Activated B cell treated with CpG ODN at 0.5 μM for 24 hours (primary cell): ENCODE measurements at places on chromosomes 3 and 15. TPM values are rescaled to one million over a fixed set of nuclear protein-coding genes. Genes with fewer than 3 reads are reported as not detected.

CX3CR1 gene
- total RNA-seq, result 0.12 and 0.38 TPM in 2 replicates

AADAC gene
- not detected in 2 replicates for total RNA-seq

UTS2B gene
- 1.9 and 2.1 TPM in 2 replicates for total RNA-seq

CHRD gene
- total RNA-seq, result not detected in 2 replicates

TPRG1 gene
- total RNA-seq, result 0.18 TPM in 1 of 2 replicates, not detected in the other

GRCh38 chr15:44536302-44536961, 515 bp upstream of the EIF3J start:
- peak overlapping the region; percentile 93 for H3K27ac ChIP-seq
- H3K36me3 ChIP-seq, result peaks cover 36% of the 10 kb centered on the region
- H3K27me3 ChIP-seq, result no peaks in the 10 kb centered on the region
- peak overlapping the region; percentile 92 for H3K4me3 ChIP-seq

DNA sequence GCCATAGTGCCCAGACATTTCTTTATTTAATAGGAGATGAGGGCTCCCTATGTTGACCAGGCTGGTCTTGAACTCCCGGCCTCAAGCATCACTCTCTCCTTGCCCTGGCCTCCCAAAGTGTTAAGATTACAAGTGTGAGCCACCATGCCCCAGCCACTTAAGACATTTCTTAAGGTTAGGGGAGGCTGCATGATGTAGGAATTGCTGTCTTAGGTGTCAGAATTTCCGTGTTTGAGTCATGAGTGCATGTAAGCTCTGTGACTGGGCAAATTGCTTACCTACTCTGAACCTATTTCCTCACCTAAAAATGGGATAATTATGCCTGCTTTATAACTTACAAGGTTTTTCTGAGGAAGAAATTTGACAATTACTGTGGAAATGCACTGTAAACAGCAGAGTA, 34.2 kb upstream of the SIAH2 start:
- no peak overlapping the region for H3K27ac ChIP-seq
- H3K27me3 ChIP-seq, result no peaks in the 10 kb centered on the region
- H3K36me3 ChIP-seq, result no peaks in the 10 kb centered on the region

GRCh38 chr15:99343881-99344551, 92.7 kb downstream of the LRRC28 start:
- no peak overlapping the region for H3K27ac ChIP-seq
- no peaks in the 10 kb centered on the region for H3K27me3 ChIP-seq
- no peaks in the 10 kb centered on the region for H3K36me3 ChIP-seq
- H3K4me3 ChIP-seq, result no peak overlapping the region
- DNase-seq, result peak; percentile 20
- H3K4me1 ChIP-seq, result peaks cover 31% of the 10 kb centered on the region

DNA sequence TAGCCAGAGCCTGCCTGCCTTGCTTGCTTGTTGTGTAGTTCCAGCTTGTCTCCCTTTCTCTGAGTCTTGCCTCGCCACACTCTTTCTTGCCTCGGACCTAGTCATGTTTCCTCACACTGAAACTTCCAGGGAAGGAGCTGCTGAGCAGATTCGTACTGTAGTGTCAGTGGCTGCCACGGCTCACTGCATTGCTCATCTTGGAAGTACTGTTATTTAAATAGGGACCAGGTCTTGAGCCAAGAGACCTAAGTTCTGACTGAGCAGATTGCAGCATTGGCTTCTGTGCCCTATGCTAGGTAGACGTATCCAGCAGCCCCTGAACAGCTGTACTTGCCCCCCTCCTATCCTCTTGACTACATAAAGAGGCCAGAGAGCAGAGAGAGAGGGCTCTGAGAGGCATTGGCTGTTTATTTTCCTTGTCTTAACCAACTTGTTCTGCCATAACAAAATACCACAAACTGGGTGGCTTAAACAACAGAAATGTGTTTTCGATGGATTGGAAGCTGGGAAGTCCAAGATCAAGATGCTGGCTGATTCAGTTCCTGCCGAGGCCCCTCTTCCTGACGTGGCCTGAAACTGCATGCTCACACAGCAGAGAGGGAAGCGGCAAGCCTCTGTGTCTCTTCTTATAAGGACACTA, 5.8 kb upstream of the RARRES1 start:
- DNase-seq, result no peak
- no peaks in the 10 kb centered on the region for H3K36me3 ChIP-seq
- no peak overlapping the region for H3K27ac ChIP-seq
- no peak overlapping the region for H3K4me3 ChIP-seq
- H3K4me1 ChIP-seq, result no peaks in the 10 kb centered on the region

DNA sequence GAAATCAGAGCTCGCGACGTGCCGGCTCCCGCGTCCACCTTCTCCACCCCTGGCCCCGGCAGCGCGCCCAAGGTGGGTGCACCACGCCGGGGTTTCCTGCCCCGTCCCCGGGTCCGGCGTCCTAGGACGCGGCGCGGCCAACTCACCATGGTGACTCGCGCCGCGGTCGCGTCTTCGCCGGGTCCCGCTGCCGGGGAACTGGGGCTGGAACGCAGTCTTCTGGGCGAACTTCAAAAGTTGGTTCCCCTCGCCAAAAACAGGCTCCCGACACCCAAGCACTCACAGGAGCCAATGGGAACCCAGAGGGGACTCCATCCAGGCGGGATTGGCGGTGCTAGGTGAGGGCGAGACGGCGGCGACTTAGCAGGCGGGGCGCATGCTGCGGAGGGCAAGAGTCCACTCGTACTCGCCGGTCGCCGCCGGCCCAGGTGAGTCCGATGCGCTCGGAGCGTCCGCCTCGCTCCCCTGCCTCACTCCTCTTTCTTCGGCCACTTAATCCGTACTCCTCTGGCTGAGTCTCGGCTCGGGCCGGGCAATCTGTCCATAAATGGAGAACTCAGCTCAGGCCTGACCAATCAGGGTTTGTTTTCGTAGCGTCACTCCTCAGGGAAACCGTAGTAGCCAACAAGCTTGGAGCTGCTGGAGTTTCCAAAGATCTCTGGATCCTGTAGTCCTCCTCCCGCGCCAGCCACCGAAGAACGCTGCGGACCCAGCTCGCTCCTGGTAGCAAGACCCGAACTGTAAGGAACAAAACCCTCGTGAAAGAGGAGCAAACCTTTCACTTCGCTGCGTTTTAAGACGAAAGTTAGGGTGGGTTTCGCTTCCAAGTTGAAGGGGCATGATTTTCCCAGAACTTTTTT, at the start of gene MYO1E:
Gene MYO1E (minus strand): TSS at position 520 of the 860 bp plus-strand sequence. CDS start 371 bp downstream, at position 149.
- peaks cover 64% of the 10 kb centered on the region for H3K4me1 ChIP-seq
- H3K27me3 ChIP-seq, result no peaks in the 10 kb centered on the region
- H3K4me3 ChIP-seq, result peak within 1 kb of the TSS; percentile 96
- H3K36me3 ChIP-seq, result peaks cover 9% of the 10 kb centered on the region
- DNase-seq, result peak; percentile 54

- H3K27ac ChIP-seq, result no peak overlapping the region
- H3K36me3 ChIP-seq, result no peaks in the 10 kb centered on the region
- no peak overlapping the region for H3K4me3 ChIP-seq
- H3K4me1 ChIP-seq, result no peaks in the 10 kb centered on the region
Measured at GRCh38 chr3:31284776-31285175, 247.9 kb upstream of the STT3B start.

GRCh38 chr3:12588039-12589009, 31.4 kb downstream of the MKRN2 start:
- H3K4me3 ChIP-seq, result no peak overlapping the region
- peaks cover 79% of the 10 kb centered on the region for H3K36me3 ChIP-seq
- peaks cover 21% of the 10 kb centered on the region for H3K4me1 ChIP-seq

DNA sequence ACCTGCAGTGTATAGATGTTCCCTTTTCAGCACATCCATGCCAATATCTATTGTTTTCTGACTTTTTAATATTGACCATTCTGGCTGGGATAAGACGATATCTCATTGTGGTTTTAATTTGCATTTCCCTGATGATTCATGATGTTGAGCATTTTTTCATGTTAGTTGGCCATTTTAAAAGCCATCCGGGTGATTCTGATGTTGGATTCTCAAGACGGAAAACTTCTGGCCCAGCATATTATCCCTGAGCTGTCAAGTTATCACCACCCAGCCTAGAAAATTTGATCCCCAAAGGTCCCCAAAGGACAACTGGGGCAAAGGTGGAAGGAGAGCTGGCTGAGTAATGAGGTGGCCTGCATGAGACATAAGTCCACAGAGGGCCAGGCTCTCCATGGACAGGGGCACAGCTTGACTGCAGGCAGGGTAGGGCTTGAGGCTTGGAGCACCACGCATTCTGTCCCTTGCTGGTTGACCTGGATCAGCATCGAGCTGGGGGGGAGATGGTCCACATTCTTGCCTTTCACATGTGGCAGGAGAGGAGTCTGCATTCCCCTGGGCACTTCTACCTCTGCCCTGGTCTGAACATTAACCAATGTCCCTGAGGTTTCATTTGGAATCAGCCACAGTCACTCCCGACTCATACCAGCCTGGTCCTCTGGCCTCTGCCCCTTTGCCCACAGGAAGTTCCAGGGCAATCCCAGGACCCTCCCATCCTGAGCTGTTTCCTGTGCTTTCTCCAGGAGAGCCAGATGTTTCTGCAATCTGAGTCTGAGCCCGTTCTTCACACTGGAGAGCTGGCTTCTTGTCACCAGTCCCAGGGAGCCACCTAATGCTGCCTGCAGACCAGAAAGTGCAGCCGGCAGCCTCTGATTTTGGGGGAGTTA, 69.2 kb downstream of the ISG20 start:
- DNase-seq, result no peak
- peaks cover 49% of the 10 kb centered on the region for H3K27me3 ChIP-seq
- H3K4me1 ChIP-seq, result peaks cover 19% of the 10 kb centered on the region

GRCh38 chr3:44795197-44795596, 33.6 kb downstream of the KIF15 start:
- H3K4me1 ChIP-seq, result no peaks in the 10 kb centered on the region
- no peak overlapping the region for H3K4me3 ChIP-seq
- H3K36me3 ChIP-seq, result peaks cover 2% of the 10 kb centered on the region
- no peak overlapping the region for H3K27ac ChIP-seq
- DNase-seq, result no peak

DNA sequence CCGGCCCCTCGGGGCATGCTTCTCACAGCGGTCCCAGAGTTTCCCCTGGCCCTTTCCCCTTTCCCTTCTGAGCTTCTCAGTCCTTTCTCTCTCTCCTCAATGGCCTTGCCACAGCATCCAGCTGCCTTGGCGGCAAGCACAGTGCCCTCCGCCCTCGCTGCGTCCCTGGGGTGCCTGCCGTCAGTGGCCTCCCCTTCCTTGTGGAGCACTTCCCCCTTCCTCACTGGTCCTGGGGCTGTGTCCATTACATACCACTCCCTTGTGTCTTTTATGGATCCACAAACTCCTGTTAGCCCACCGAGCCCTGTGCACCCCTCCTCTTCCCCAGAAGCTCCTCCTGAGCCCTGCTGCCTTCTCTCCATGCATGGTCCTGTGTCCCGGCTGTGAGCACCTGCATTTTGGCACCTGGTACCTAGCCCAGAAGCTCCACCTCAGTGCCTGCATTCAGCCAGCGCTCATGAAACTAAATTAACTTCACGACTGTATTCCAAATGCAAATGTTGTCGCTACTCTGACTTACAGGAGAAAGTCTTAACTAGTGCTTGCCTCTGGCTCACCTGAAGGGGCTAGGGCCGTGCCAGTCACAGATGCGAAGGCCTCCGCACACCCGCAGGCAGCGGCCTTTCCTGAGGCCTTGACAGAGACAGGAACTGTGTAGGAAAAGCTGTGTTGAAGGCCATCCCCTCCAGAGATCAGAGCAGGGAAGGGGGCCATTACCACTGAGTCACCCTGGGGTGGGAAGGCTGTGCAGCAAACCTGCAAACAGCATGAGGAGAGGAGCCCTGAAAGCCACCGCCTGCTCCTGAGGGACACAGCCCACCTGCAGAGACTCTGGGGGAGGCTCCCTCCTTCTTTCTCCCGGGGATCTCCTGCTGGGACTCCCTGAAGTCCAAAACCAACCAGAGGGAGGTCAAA, 19.1 kb upstream of the KLF13 start:
- peak overlapping the region; percentile 3 for H3K4me3 ChIP-seq
- peaks cover 3% of the 10 kb centered on the region for H3K27me3 ChIP-seq
- peaks cover 35% of the 10 kb centered on the region for H3K4me1 ChIP-seq
- no peaks in the 10 kb centered on the region for H3K36me3 ChIP-seq
- no peak for DNase-seq

DNA sequence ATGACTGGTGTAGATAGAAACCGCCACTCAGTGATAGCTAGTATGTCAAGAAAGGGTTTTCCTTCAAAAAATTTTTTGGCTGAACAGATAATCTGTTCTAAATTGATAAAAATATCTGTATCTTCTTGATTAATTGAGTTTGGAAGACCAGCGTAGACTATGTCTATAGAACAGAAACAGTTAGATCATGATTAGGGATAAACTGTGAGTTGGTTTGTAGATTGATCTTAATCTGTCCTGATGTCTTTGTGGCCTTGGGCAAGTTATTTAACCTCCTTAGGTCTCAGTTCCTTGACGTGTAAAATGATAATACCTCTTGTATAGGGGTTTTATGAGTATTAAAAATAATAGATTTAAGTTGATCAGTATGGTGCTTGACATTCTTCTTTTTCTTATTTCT, 4.7 kb downstream of the NFKBIZ start:
- peaks cover 91% of the 10 kb centered on the region for H3K36me3 ChIP-seq
- peak overlapping the region; percentile 96 for H3K27ac ChIP-seq
- DNase-seq, result no peak
- H3K27me3 ChIP-seq, result no peaks in the 10 kb centered on the region
- peaks cover 73% of the 10 kb centered on the region for H3K4me1 ChIP-seq
- H3K4me3 ChIP-seq, result peak overlapping the region; percentile 98

- H3K4me3 ChIP-seq, result peak within 1 kb of the TSS; percentile 90
- H3K27me3 ChIP-seq, result peaks cover 20% of the 10 kb centered on the region
- no peak for DNase-seq
- no peaks in the 10 kb centered on the region for H3K36me3 ChIP-seq
- no peak within 1 kb of the TSS for H3K27ac ChIP-seq
Measured at GRCh38 chr15:50181969-50182218, at the start of gene SLC27A2. Gene SLC27A2 (plus strand): TSS chr15:50182196. CDS start chr15:50182428, 232 bp downstream.

GRCh38 chr3:55476515-55476914, 10.6 kb downstream of the WNT5A start:
- no peaks in the 10 kb centered on the region for H3K4me1 ChIP-seq
- H3K4me3 ChIP-seq, result no peak overlapping the region
- no peaks in the 10 kb centered on the region for H3K36me3 ChIP-seq
- peaks cover 37% of the 10 kb centered on the region for H3K27me3 ChIP-seq
- no peak overlapping the region for H3K27ac ChIP-seq

- H3K27me3 ChIP-seq, result peaks cover 28% of the 10 kb centered on the region
- no peaks in the 10 kb centered on the region for H3K36me3 ChIP-seq
- DNase-seq, result peak; percentile 30
Measured at GRCh38 chr3:33277193-33277882, at the start of gene FBXL2. Gene FBXL2 (plus strand): TSS chr3:33277442. CDS start chr3:33277513, 71 bp downstream.

DNA sequence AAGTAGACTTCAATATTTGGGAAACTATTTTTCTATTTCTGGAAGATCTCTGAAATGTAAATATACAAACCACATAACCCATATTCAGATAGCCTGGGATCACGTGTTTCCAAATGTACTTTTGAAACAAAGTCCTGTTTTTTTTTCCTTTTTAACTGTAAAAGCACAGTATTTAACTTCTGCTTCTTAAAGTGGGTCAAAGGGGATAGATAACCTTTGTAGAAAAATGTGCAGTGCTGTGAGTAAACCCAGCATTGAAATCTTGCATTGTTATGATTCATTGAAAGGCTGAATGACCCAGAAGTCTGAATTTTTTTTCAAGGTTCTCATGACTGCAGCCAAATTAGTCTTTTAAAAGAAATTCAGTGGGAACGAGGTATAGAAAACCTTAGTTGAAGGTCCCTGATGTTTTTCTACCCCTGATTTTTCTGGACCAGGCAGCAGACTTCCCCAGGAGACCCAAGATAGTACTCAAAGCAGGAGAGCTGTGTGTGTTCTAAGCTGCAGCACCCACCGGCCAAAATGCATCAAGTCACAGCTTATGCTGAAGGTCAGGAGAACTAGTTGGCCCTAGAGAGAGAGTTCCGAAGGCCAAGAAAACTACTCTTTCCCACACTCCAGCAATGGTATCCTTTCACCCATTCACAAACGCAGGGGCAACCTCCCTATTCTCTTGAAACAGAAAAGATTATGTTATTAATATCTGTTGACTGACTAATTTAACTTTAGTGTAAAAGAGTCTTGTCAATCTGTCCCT, 43.6 kb upstream of the APH1B start:
- no peak overlapping the region for H3K27ac ChIP-seq
- H3K27me3 ChIP-seq, result no peaks in the 10 kb centered on the region
- H3K4me3 ChIP-seq, result peak overlapping the region; percentile 56
- H3K4me1 ChIP-seq, result peaks cover 66% of the 10 kb centered on the region
- H3K36me3 ChIP-seq, result peaks cover 28% of the 10 kb centered on the region
- no peak for DNase-seq
